ENCODE measurements at places on chromosomes 12 and 14. TPM values are rescaled to one million over a fixed set of nuclear protein-coding genes. Genes with fewer than 3 reads are reported as not detected.

The C12orf75 gene
- 14.6 TPM for total RNA-seq

The SLC10A1 gene
- total RNA-seq = not detected

The SMOC1 gene
- total RNA-seq = not detected

- H3K4me1 ChIP-seq = no peaks in the 10 kb centered on the region
- no peaks in the 10 kb centered on the region for H3K27me3 ChIP-seq
- H3K4me3 ChIP-seq = no peak overlapping the region
- H3K27ac ChIP-seq = no peak overlapping the region
- no peaks in the 10 kb centered on the region for H3K36me3 ChIP-seq
These were observed 195.0 kb upstream of the PDZRN4 start for GRCh38 chr12:40993158-40993557.

DNA sequence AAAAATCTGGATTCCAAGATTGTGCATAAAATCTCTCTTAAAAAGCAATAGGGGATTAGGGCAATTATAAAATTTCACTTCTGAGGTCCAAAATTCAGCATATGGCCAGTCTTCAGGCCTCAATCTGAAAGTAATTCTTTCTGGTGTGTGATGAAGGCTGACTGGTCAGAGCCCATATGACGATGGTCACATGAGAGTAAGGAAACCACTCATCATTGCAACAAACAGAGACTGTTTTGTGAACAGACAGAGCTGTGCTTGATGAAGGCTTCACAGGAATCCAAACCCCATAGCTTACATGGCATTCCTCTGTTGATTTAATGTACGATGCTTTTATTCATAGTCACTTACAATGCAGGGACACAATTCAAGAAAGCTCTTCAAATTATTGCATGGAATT, 238.1 kb downstream of the APAF1 start:
- no peak for DNase-seq
- no peaks in the 10 kb centered on the region for H3K4me1 ChIP-seq
- H3K27me3 ChIP-seq = no peaks in the 10 kb centered on the region
- H3K27ac ChIP-seq = no peak overlapping the region
- no peaks in the 10 kb centered on the region for H3K36me3 ChIP-seq

Data from CD4-positive, alpha-beta memory T cell (primary cell).